Stimulated activated CD8-positive, alpha-beta memory T cell treated with anti-CD3 and anti-CD28 coated beads, Interleukin-7, amount 100 ng/mL, for 1 hour (primary cell): ENCODE measurements at places on chromosomes 1 and 21.
A peak's percentile ranks its signal among the peaks of the same experiment; 100 is the strongest.

DNA sequence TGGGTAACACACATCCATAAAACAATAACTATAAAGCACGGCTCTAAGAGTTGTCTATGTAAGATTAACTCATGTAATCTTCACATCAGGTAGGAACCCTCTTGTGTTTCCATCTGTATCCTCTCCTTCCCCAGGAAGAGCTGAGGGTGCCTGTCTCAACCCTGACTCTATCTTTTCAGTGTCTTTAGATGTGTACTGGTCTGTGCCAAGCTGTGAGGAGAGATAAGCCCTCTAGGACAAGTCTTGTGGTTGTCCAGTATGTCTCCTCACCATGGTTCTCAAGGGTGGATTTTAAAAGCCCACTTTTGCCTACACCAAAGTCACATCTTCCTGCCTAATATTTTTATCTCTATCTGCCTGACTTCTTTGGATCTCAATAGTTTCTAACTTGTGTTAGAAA lies 300.1 kb downstream of the KCNT2 start:
- no peak for DNase-seq

DNA sequence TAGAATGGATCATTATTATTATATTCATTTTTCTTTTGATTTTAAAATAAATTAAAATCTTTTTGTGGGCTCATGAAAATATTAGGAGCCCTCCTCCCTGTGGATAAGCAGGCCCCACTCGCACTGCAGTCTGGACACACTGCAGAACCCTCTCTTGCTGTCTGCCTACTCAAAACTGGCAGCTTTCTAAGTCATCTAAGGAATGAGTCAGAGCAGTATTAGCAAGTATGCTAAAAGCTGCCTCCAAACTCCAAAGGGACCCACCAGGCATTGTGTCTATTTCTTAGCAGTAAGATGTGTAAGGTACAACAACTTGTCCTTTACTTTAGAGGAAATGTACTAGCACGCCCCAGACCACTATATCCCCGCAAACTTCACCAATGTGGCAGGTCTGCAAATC lies 108.8 kb downstream of the SYF2 start:
- no peak for DNase-seq

- DNase-seq, result no peak
Measured at GRCh38 chr1:28112388-28113241, 24.2 kb upstream of the EYA3 start.

- DNase-seq, result no peak
Measured at GRCh38 chr1:57327336-57327735, 96.5 kb downstream of the DAB1 start.

DNA sequence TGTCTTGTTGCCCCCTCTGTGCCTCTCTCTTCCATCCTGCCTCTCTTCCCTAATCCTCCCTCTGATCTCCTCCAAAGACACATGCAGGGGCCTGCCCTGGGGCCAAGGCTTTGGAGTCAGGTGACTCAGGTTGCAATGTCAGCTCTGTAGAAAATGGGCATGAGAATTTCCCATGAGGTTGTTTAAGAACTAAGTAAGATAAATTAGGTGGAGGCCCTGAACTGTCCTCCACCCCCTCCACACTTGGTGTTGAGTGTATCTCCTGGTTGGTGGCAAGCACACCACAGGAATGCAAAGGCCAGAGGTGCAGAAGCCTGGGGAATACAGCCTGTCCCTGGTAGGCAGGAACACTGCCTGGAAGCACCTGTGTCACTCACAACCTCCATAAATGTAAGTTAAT lies 63.9 kb upstream of the GRIK3 start:
- DNase-seq, result no peak

GRCh38 chr1:231215681-231216385 lies 25.2 kb upstream of the GNPAT start:
- no peak for DNase-seq

GRCh38 chr1:32647308-32648134 lies 2.8 kb downstream of the ZBTB8OS start:
- no peak for DNase-seq

GRCh38 chr1:30639881-30640452 lies 83.4 kb downstream of the MATN1 start:
- DNase-seq, result no peak

DNA sequence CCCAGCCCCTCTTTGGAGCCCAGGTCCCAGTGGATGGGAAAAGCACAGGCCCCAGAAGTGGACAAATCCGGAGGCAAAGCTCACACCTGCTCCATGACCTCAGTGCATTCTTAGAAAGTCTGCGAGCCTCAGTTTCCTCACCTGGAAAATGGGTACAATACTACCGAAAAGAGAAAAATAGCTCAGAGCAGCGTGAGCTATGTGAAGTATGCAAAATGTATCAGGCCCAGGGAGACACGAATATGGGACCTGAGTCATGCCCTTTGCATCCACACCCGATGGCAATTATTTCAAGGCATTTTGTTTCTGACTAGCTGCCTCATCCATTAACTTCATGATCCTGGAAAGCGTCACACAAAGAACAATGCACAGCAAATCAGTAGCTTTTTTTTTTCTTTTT lies 9.2 kb downstream of the ALDH4A1 start:
- DNase-seq, result no peak

GRCh38 chr21:35562876-35563275 lies 497.4 kb downstream of the SETD4 start:
- no peak for DNase-seq

- DNase-seq, result no peak
Measured at GRCh38 chr1:8456991-8457390, 139.1 kb downstream of the SLC45A1 start.

- DNase-seq, result no peak
Measured at GRCh38 chr1:216919060-216919970, 196.1 kb upstream of the ESRRG start.

DNA sequence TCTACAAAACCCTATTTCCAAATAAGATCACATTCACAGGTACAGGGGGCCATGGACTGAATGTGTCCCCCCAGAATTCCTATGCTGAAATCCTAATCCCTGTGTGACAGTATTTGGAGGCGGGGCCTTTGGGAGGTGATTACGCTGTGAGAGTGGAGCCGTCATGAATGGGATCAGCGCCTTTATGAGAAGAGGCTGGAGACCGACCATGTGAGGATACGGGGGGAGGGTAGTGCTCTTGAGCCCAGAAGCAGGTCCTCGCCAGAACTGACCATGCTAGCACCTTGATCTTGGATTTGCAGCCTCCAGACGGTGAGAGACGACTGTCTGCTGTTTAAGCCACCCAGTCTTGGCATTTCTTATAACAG lies 23.8 kb upstream of the KIF26B start:
- DNase-seq, result no peak

DNA sequence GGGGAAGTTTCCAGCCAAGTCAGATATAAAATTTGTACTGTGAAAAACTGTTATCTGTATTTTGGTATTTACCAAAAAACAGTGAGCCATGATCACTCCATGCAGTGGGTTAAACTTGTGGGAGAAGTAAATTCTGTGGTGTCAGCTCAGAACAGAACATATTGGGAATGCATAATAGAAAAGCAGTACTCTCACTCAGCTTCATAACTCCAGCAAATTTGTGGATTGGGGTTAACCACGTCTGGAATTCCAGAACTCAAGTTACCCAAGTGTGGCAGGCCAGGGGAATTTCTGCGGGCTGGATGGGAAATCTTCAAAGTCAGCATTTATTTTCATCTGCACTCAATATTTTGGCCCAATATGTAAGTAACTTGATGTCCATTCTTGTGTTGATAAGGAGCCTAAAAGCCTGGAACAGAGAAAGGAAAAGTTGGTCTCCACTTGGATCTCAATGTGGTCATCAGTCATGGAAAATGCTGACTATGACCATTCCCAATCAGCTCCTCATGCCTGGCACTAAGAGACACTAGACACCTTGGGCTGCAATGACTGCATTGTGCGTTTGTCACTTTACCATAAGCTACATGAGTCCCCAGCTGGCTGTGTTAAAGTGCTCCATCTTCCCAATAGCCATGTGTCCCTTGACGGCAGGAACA lies 39.1 kb upstream of the ENAH start:
- no peak for DNase-seq

- DNase-seq, result no peak
Measured at GRCh38 chr1:211332036-211332616, 5.5 kb downstream of the TRAF5 start.

DNA sequence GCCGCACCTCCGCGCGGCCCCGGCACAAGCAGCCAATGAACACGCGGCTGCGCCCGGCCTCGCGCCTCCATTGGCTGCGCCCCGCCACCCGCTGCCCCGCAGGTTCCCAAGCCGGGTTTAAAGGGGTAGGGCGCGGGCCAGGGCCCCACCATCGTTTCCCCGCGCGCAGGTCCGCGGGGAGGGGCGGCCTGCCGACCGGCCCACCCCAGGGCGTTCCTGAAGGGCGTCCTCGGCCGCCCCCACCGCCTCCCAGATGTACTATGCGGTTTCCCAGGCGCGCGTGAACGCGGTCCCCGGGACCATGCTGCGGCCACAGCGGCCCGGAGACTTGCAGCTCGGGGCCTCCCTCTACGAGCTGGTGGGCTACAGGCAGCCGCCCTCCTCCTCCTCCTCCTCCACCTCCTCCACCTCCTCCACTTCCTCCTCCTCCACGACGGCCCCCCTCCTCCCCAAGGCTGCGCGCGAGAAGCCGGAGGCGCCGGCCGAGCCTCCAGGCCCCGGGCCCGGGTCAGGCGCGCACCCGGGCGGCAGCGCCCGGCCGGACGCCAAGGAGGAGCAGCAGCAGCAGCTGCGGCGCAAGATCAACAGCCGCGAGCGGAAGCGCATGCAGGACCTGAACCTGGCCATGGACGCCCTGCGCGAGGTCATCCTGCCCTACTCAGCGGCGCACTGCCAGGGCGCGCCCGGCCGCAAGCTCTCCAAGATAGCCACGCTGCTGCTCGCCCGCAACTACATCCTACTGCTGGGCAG lies at the start of gene OLIG1:
Gene OLIG1, plus strand, starts transcription at position 148 of the 750 bp plus-strand sequence. Its CDS starts 106 bp downstream, at position 254.
- no peak for DNase-seq

DNA sequence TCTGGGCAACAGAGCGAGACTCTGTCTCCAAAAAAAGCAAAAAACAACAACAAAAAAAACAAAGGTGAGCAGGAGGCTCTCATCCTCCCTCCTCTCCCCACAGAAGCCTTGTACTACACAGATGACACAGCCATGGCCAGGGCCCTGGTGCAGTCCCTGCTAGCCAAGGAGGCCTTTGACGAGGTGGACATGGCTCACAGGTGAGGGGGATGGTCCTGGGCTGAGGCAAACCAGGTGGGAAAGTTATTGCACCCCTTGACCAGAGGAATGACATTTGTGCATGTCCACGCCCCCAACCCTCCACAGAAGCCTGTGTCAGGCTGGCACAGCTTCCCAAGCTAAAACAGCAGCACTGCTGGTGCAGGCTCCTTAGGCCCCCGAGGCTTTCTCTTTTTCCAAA lies 2.4 kb downstream of the ADPRS start:
- no peak for DNase-seq

DNA sequence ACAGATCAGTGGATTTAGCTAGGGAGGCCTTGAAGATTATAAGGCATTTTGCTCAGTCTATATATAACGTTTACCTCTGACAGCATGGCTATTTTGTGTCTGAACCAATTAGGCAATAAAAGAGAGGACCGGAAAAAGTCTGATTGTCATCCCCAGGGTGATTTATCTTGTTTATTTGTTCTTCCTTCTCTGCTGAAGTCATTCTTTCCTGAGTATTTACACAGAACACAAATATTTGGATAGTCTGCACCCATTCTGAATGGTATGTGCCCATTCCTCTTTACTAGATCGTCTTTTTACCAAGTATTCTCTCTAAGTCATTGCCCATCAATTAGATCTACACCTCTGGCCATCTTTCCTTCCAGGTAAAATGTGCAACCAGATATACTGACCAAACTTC lies 1602.9 kb downstream of the KCNT2 start:
- DNase-seq, result no peak

- DNase-seq, result no peak
Measured at GRCh38 chr1:111884772-111885443, 104.6 kb downstream of the KCND3 start.

- no peak for DNase-seq
Measured at GRCh38 chr1:41313661-41314131, 47.5 kb upstream of the FOXO6 start.

GRCh38 chr1:183403498-183403897 lies 14.7 kb downstream of the NMNAT2 start:
- no peak for DNase-seq

DNA sequence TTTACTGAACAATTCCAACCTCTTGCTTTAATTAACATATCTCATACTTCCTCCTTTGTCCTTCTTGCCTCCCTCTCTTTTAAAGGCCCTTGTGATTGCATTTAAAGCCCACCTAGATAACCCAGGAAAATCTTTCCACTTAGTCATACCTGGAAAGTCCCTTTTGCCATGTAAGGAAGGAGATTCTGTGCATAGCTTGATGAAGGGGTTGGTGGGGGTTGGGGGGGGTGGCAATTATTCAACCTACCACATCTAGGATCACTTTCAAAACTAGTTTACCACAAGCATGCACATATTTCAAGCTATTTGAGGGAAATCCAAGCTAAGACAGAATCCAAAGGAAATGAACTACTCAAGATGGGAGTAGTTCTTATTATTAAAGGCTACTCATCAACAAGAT lies 249.1 kb upstream of the PTBP2 start:
- DNase-seq, result no peak

DNA sequence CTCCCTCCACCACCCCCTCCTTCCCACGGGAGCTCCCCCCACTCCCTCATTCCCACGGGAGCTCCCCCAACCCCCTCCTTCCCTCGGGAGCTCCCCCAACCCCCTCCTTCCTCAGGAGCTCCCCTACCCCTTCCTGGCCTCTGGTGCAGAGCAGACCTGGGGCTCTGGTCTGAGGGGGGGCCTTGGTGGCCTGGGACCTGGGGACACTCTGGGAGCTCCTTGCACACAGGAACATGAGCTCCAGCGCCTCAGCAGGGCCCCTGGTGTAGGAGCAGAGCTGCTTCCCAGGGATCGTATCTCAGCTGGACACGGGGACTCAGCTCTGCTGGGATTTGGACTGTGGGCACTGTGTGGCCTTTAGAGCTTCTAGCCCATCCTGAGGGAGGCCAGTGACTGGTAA lies 19.7 kb upstream of the PRSS38 start:
- DNase-seq, result no peak

GRCh38 chr1:15090373-15090772 lies 63.2 kb upstream of the TMEM51 start:
- no peak for DNase-seq

DNA sequence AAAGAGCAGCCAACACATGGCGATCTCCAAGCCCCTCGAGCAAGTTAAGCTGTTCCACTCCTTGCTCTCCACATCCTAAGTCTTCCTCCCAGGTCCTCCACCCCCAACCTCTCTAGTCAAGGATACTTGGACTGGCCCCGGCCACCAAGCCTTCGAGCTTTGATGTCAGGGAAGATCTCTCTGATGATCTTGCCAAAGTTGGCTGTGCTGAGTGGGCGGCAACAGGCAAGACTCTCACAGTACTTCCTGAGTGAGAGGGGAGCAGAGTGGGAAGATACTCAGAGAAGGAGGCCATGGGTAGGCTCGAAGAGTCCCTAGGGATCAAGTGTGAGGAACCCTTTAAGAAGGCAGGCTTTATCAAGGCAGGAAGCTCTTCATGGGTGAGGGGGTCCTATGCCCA lies 2.8 kb downstream of the RFX5 start:
- DNase-seq, result no peak

GRCh38 chr1:200888349-200888838 lies 6.3 kb upstream of the INAVA start:
- DNase-seq, result peak; percentile 23

GRCh38 chr1:42392967-42393848 lies 12.6 kb downstream of the RIMKLA start:
- no peak for DNase-seq

GRCh38 chr1:222275001-222275728 lies 272.7 kb downstream of the HHIPL2 start:
- DNase-seq, result no peak

- DNase-seq, result no peak
Measured at GRCh38 chr1:208537198-208537597, 293.0 kb upstream of the PLXNA2 start.
